ENCODE measurements at places on chromosomes 7 and 10. TPM values are rescaled to one million over a fixed set of nuclear protein-coding genes. Genes with fewer than 3 reads are reported as not detected.

Gene VDAC2
- polyA plus RNA-seq = 228 TPM

Gene BET1
- 48.2 TPM for polyA plus RNA-seq

Gene GTF2IRD1
- 55.1 TPM for polyA plus RNA-seq

Gene CPED1
- 37.2 TPM for polyA plus RNA-seq

Gene GIMAP1
- polyA plus RNA-seq = 3.0 TPM

Gene TMEM213
- polyA plus RNA-seq = 43.2 TPM

Gene NRF1
- polyA plus RNA-seq = 19.4 TPM

Gene GRM3
- 0.27 TPM for polyA plus RNA-seq

Gene HMX3
- not detected for polyA plus RNA-seq

Gene SRRM3
- polyA plus RNA-seq = 1.5 TPM

Gene MBL2
- polyA plus RNA-seq = 0.45 TPM

Gene OGDHL
- 42.3 TPM for polyA plus RNA-seq

All from left renal cortex interstitium (tissue), 4 donors.